ENCODE measurements at places on chromosomes 16 and 17.

- DNase-seq = no peak
These were observed 18.5 kb upstream of the RHOT1 start for GRCh38 chr17:32123782-32124181.

GRCh38 chr16:23966597-23967394, 131.0 kb downstream of the PRKCB start:
- DNase-seq = no peak

DNA sequence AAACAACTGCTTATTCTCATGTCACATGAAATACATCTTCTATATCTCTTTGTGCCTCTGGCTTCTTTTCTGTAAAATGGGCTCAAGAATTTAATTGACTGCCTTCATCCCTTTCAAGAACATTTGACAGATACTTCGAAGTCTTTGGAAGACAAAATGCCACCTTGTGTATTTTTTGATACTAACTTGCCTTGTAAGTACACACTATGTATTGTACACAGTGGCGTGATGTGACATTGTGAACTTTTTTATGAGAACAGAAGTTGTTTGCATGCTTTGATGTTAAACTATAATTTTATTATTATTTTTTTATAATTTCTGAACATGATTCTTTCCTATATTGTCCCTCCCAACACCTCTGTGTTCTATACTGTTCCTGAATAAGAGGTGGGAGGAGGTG, 73.7 kb downstream of the MAP2K4 start:
- DNase-seq = no peak

DNA sequence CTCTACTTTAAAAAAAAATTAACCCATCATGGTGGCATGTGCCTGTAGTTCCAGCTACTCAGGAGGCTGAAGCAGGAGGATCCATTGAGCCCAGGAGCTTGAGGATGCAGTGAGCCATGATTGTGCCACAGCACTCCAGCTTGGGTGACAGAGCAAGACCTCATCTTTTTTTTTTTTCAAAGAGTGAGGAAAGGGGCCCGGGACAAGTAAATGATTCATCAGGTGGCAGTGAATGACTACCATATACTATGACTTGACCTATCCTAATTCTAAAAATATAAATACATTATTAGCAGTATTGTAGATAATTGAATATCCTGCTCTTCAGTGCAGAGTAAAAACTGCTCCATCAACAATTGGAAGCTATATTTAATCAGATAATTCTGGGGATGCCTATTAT, 55.3 kb downstream of the CLUH start:
- DNase-seq = no peak

GRCh38 chr16:76650582-76650981, 373.4 kb downstream of the CNTNAP4 start:
- no peak for DNase-seq

GRCh38 chr17:8153957-8154607, 1.9 kb upstream of the PER1 start:
- no peak for DNase-seq

GRCh38 chr16:937723-938122, 33.1 kb downstream of the LMF1 start:
- no peak for DNase-seq

DNA sequence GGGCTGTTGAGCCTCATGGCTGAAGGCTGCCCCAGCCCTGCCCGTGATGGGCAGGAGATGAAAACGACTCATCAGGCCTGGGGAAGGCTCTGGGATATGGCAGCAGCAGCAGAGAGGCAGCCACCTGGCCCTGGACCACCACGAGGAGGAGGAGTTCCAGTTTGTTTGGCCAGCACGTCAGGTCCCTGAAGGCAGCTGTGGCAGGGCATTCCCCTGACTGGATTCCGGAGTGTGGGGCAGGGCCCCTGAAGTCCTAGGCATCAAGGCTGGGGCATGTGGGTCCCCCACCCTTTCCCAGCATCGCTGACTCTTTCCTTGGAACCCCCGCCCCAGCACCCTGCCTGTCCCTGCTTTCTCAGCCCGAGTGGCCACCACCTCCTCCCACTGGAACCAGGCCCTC, 197.4 kb downstream of the ZNF423 start:
- DNase-seq = no peak

GRCh38 chr17:73466704-73467433, 155.1 kb upstream of the CDC42EP4 start:
- no peak for DNase-seq

GRCh38 chr16:79600638-79601091, at the start of gene MAF:
Gene MAF (minus strand): TSS chr16:79600737. CDS start chr16:79599902, 835 bp downstream.
- DNase-seq = no peak

DNA sequence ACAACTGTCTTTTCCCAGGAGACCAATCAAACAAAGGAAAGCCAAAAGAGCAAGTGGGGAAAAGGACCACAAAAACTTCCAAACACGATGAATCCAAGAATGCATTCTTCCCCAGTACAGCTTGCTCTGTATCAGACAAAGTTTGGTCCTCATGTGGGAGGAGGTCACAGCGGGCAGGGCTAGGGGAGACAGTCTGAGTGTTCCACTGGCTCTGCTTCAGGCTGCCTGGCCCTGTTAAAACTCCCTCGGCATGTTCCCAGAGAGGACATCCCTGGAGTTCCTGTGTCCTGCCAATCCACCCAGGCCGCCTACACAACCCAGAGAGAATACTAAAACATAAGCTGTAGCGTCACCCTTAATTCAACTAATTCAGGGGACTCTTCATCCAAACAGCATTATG, 415.1 kb upstream of the DYNLRB2 start:
- DNase-seq = no peak

DNA sequence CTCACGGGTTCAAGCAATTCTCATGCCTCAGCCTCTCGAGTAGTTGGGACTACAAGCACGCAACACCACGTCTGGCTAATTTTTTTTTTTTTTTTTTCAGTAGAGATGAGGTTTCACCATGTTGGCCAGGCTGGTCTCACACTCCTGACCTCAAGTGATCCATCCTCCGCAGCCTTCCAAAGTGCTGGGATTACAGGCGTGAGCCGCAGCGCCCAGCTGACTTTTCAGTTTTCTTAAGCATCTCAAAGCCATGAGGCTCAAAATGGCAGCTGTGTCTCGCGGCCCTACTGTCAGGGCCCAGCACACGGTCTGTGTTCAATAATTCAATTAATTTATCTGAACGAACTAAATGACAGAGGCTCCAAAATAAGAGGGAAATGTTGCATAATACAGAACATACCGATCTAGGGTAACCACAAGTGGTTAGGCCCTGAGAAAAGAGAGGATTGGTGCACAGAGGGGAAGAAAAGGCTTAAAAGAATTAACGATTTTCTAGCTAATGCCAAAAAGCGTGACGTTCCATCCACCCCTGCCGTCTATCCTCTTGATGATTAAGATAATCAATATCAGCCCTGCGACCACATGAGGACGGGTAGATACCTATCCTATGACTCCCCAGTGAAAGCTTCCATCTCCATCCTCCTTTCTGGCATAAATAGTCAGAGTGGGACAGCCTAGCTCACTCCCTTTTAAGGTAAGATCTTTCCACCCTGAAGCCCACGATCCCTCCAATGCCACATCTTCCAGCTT, 136.9 kb downstream of the SLC39A11 start:
- DNase-seq = no peak

DNA sequence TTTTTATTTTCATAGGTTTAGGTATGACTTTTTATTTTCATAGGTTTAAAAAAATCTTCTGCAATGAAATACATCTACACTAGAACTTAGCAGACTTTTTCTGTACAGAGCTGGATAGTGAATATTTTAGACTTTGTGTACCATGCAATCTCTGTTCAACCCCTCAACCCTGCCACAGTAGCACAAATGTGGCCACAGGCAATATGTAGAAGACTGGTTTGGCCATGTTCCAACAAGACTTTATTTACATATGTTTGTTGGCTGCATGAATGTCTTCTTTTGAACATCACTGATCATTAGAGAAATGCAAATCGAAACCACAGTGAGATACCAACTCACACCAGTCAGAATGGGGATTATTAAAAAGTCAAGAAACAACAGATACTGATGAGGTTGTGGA, 229.2 kb downstream of the SHISA9 start:
- no peak for DNase-seq

DNA sequence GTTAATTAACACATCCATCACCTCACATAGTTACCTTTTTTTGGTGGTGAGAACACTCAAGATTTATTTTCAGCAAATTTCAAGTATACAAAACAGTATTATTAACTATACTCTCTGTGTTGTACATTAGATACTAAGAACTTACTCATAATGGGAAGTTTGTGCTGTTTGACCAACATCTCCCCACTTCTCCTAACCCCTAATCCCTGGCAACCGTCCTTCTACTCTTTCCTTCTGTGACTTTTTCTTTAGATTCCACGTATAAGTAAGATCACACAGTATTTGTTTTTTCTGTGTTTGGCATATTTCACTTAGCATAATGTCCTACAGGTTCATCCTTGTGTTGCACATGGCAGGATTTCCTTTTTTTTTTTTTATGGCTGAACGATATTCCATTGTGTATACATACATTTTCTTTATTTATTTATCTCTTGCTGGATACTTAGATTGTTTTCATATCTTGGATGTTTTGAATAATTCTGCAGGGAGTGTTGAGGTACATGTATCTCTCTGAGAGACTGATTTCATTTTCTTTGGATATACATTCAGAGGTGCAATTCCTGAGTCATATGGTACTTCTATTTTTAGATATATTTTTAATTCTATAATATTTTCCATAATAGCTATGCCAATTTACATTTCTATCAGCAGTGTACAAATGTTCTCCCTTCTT, 19.0 kb downstream of the PPM1D start:
- DNase-seq = no peak

- no peak for DNase-seq
These were observed 138.6 kb downstream of the TOX3 start for GRCh38 chr16:52408191-52408845.

Measured in D721Med (cell line).